ENCODE measurements at places on chromosomes 11 and 22.

DNA sequence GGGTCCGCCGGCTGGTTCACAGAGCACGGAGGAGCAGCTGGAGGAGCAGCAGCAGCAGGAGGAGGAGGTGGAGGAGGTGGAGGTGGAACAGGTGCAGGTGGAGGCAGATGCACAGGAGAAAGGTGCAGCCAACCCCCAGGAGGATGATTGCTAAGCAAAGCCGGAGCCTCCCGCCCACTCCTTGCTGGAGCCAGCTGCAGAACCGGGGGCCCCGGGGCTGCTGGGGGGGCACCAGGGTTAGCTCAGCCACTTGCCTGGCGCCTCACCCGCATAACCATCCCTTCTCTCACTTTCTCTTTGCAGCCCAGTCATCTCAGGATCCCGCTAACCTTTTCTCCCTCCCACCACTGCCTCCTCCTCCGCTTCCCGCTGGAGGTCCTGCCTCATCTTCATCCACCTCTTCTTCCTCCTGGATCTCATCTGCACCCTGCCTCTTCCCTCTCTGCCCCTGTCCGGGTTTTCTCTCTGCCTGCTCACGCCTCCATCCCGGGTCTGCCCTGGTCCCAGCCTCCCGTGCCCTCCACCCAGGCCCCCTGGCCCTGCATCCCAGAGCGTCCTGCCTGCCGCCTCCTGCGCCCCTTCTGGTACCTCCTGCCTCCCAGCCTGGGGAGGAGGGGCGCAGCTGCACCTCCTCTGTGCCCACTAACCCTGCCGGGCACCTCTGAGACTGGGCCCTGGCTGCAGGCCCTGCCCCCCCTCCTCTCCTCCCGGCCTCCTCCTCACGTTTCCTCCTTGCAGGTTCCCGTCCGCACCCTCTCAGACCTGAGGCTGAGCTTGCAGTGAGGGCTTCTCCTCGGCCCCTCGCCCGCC lies 9.5 kb downstream of the KCTD17 start:
- DNase-seq, result peak; percentile 70

DNA sequence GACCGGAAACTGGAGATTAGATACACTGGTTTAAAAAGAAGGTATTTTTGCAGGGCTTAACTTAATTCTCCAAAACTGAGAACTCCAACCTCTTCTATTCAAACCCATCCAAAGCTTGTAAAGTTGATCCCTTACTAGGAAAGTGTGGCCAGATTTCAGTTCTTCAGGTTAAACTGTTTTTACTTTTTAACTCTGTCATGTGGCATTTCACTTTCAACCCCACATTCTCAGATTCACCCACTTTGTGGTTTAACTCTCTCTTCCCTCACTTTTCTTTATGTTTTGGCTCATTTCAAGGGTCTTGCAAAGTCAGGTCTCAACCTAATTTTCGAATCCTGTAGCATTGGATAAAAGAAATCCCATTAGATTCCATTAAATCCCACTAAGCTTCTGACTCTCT lies 75.4 kb downstream of the MPPED2 start:
- no peak for DNase-seq

- DNase-seq, result no peak
Measured at GRCh38 chr11:127607487-127608085, 607.0 kb upstream of the KIRREL3 start.

- no peak for DNase-seq
Measured at GRCh38 chr22:26553056-26553752, 36.7 kb downstream of the TPST2 start.

GRCh38 chr11:71452199-71453036 lies 585 bp upstream of the NADSYN1 start:
- peak; percentile 55 for DNase-seq

DNA sequence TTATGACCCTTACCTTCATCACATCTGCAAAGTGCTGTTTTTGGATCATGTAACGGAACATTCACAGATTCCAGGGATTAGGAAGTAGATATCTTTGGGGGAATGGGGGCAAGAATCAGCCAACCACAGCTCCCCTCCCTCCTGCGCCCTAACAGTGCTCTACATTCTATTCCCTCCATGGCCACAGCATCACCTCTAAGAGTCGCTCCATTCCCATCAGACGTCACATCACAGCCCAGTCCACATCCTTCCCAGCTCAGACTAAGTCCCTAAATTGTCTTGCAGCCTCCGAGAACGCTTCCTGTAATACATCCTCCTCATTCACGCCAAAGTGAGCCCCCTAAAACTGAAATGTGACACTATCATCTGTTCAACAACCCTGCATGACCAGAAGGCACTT lies 5.9 kb downstream of the SCGB1D1 start:
- DNase-seq, result no peak

DNA sequence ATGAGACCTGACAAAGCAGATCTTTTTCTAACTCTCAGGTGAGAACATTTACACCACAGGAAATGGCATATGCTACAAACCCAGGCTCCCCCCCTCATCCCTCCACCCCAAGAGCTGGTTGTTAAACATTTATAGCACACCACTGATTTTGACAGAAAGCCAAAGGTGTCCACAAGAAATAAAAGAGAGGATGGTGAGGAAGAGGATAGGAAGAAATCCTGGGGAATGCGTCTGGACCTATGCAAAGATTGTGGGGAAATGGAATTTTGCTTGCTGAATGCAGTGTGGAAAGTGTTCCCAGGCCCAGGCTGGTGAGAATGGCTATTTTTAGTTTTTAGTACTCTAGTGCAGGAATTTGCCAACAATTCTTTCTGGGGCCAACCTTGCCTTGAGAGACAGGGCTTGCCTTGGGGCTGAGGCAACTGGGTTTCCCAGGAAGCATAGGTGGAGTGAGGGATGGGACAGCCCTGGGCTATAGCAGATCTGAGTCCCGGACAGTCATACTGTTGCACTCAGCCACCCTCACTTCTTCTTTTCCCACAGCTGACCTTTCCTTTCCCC lies 163.9 kb downstream of the ADAMTS15 start:
- DNase-seq, result no peak

GRCh38 chr22:35739076-35739930 lies 21.6 kb downstream of the APOL5 start:
- DNase-seq, result no peak

Data from activated naive CD4-positive, alpha-beta T cell treated with Interleukin-2 at 50 U/mL for 16 hours (primary cell).